ENCODE measurements at places on chromosomes 11 and 22.

- no peak for DNase-seq
Observed at GRCh38 chr11:130415731-130416529, 12.5 kb downstream of the ADAMTS8 start.

- DNase-seq: no peak
Observed at GRCh38 chr11:93113824-93114223, 84.0 kb downstream of the SLC36A4 start.

- DNase-seq: no peak
Observed at GRCh38 chr11:47233989-47234668, 14.5 kb downstream of the ACP2 start.

GRCh38 chr11:79375818-79376550 lies 64.8 kb downstream of the TENM4 start:
- DNase-seq: no peak

GRCh38 chr22:50208939-50209892 lies 8.4 kb downstream of the SELENOO start:
- DNase-seq: no peak

DNA sequence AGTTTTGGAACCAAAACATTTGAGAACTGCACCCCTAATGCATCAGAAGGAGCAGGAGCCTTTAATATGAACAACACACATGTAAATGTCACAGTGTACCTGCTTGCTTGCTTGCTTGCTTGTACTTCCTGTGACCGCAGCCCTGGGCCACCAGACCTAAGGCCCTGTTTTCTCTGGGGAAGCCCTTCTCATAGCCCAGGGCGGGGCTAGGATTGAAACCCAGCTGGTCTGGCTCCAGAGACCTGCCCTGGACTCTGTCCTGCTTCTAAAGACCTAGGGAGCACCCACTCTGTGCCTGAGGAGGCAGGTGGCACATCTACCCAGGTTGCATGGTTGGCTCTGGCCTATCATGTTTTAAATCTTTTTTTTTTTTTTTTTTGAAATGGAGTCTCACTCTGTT lies 7.6 kb upstream of the MCM5 start:
- no peak for DNase-seq

DNA sequence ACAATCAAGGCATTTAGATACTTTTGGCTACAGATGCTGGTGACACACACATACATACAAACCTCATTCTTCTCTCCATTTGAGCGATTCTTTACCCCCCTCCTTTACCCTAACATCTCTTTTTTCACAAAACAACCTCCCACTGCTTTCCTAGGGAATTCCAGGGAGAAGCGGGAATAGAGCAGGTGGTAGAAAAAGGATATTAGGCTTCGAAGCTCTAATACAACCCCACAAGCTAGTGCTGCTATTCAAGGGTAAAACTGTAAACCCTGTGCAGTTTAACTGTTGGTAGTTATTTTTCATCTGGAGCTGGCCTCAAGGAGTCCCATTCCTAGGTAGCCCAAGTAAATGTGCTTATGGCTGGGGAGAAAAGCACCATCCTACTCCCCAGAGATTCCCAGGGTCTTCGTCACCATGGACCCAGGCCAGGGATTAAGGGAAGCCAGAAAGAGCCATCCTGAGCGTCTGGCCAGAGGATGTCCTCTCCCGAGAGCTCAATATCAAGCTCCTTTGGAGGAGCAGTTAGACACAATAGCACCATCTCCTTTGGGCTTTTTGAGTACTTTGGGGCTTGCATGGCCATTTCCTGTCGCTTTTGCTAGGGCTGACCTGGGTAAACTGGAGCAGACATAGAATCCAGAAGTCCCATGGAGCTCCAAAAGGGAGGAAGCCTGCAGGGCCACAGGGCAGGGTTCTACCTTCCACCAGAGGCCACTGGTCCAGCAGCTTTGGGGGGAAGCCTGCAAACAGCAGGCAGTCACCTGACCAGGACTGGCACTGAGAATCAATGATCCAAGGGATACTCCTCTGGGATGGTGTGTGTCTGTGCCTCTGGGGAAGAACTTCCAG lies 3.1 kb downstream of the MAML2 start:
- no peak for DNase-seq

- DNase-seq: no peak
Observed at GRCh38 chr11:134048028-134048427, 20.8 kb upstream of the JAM3 start.

DNA sequence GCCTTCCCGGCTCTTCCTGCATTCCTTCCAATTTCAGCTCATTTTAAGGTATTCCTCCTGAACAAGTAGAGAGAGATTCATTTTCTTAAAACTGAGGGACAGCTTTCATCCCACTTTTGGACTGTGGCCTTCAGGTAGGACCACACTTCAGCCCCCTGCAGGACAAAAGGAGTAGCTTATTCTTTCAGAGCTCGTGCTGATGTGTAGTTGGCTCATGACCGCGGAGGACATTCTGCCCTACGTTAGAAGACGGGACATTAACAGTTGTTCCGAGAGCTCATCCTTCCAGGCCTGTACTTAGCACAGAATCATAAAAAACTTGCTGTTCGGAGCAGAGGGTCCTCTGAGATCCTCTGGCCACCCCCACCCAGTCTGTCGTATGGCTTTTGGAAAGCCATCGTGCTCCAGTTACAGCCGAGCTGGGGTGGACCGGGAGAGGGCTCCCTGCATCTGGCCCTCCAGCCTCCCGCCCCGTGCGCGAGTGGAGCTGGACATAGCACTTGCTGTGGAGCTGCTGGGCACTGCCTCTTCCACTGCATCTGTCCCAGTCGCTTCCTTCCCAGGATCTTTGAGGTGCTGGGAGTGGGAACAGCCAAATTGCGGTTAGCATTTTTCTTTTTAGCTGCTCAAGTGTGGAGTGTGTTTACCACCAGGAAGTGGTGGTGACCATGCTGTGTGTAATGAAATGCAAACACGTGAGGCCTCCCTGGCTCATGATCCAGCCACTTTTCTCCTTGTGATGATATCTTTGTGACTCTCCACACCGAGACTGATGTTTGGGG lies 250.3 kb downstream of the TBC1D22A start:
- no peak for DNase-seq

- DNase-seq: no peak
Observed at GRCh38 chr11:122287401-122287800, 171.4 kb upstream of the BLID start.

GRCh38 chr11:121572571-121573059 lies 119.8 kb upstream of the SORL1-AS1 start:
- no peak for DNase-seq

GRCh38 chr11:2192435-2192834 lies 20.8 kb upstream of the TH start:
- no peak for DNase-seq

DNA sequence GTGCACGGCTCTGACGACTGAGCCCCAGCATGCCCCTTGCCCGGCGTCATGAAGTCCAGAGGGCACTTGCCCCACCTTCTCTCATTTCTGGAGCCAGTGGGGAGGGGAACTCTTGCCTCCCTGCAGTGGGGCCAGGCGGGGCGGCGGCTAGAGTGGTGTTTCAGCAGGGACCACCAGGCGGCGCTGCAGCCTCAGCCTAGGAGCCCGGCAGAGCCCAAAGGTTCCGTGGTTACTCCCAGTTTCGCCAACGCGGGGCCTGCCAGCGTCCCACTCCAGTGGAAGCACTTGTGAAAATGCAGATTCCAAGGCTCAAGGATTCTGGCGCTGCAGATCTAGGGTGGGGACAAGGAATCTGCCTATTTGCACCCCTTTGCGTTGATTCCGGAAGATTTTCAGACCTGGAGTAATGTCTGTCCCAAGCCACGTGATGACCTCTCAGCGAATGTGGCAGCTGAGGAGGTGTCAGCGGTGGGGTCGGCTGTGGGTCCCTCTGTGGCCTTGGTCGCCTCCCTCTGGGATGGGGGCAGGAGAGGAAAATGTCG lies 55.7 kb downstream of the CD82 start:
- DNase-seq: peak; percentile 49

GRCh38 chr11:6623391-6624363 lies 4.5 kb upstream of the TPP1 start:
- no peak for DNase-seq

GRCh38 chr22:31120230-31120629 lies 2.5 kb upstream of the INPP5J start:
- DNase-seq: no peak

GRCh38 chr11:121557348-121557747 lies 104.6 kb upstream of the SORL1-AS1 start:
- no peak for DNase-seq

- DNase-seq: no peak
Observed at GRCh38 chr22:25487508-25487907, 77.0 kb upstream of the GRK3 start.

DNA sequence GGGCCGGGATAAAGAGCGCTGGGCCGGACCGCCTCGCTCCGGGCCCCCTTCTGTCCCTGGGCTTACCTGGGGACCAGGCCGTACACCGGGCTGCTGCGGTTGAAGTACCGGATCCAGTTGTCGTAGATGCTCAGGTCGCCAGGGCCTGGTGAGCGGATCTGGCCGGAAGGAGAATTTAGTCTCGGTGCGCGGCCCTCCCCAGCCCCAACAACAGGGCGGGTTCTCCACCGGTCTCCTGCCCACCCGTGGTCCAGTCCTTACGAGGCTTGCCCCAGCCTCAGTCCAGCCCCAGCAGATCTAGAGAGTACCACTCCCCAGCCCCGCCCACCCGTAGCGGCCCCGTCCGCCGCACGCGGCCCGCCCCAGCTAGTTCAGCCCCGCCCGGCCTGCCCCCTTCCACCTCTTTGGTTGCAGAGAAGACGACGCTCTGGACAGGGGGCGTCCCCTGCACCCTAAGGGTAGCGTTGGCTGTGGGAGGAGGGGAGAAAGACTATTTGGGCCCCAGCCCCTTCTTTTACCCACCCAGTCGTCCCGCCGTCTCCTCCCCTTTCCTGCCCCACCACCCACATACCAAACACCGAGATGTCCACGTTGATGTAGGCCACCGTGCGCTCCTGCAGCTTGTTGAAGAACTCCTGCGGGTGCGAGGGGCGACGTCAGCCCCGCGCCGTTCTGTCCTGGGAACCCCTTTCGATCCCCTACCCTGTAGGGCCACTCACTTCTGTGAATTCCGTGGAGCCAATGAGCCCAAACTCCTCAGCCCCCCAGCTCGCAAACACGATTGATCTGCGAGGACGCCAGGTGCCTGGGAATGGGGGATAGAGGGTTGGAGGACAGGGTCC lies 6.8 kb downstream of the SAC3D1 start:
- DNase-seq: no peak

GRCh38 chr22:24728790-24729637 lies 45.5 kb downstream of the PIWIL3 start:
- DNase-seq: no peak

DNA sequence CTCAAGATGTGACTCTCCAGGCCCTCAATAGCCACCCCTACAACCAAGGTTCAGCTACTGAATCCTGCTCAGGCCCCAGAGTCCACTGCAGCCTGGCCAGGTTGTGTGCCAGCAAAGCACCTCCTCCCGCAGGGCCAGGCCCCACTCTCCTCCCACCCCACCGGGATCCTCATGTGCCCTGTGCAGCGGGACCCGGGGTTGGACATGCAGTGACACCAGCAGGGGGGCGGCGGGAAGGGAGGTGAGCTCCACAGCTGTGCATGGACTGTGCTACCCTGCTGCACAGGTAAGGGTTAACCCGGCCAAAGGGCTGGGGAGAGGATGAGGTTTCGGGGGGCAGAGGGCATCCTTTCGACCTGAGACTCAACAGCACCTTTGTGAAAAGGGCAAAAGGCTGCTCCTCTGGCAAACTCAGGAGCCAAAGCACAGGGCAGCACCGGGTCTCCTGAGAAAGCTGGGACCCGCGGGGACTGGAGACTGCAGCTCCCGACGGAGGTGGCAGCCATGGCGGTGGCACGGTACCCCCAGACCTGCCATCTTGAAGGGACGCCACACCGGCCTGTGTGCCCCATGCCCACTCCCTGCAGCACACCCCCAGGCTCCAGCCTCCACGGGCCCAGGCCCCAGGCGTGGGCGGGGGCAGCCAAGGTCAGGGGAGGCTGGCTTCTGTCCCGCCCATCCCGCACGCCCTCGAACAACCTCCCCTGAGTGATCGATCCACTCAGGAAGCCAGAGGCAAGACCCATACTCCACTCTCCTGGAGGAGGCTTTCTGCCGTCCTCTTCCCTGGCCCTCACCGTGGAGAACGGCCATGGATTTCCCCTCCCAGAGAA lies 10.6 kb downstream of the PLXNB2 start:
- DNase-seq: no peak

GRCh38 chr11:2149460-2149859 lies 10.3 kb upstream of the IGF2 start:
- no peak for DNase-seq

DNA sequence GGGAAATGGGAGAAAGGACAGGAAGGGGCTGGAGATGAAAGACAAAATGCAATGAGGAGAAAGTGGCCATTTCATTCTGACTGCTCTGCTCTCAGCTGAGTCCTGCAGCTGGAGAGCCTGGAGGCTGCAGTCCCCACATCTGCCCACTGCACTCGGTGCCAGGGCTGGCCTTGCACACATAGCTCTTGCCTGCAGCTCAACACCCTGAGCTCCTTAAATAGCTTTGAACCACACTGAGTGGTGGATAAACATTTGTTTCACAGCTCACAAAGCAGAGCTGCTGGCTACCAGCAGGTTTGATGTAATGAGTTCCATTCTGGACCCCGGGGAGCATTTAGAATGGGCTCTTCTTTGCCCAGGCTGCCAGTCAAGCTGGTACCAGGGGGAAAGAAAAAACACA lies 426.1 kb upstream of the CADM1 start:
- no peak for DNase-seq

GRCh38 chr11:107785401-107785800 lies 73.2 kb downstream of the SLC35F2 start:
- no peak for DNase-seq

DNA sequence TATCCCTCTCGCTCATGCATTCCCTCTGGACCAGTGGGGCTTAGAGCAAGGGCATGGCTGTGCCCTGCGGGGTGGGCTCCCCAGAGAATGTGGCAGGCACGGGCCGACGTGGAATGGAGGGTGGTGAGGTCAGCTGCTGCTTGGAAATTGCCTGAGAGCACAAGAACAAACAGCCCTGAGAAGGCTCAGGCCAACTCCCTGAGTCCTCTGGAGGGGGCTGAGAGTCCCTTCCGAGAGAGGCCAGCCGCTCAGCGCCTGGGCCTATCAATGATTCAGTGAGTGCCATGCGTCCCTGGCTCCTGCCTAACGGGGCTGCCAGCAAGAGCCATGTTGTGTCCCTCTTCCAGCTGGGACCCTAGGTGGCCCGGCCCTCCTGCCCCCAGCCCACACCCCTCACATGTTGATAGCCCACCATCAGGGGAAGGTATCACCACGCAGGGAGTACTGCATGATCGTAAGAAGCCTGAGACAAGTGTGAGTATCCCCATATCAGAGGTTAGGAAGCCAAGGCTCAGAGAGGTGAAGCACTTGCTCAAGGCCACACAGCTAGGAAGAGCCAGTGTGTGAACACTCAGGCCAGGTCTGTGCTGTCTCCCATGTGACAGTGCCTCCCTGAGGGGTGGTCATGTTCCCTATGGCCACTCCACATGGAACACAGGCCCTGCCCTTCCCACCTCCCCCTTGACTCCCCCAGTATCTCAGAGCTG lies 55.8 kb downstream of the NECTIN1 start:
- DNase-seq: no peak

DNA sequence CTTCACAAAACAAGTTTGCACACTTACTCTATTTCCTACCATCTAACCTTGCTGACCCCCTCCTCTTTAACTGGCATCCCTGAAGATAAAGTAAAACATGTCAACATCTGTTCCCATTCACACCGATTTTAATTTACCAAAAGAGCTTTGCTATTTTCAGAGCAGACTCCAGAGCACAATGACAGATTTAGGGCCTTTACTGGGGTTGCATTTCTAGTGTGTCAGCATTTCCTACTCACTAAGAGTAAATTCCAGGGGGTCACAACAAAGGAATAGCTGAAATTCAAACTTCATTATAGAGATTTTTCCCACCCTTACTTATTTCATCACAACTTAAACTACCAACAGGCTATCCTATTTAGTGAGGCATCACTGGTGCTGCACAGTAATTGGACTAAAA lies 60.8 kb downstream of the SOX6 start:
- no peak for DNase-seq
